ENCODE measurements at places on chromosomes 6 and 20.

- no peak for DNase-seq
Observed at GRCh38 chr6:166671434-166672081, 44.5 kb upstream of the RPS6KA2 start.

DNA sequence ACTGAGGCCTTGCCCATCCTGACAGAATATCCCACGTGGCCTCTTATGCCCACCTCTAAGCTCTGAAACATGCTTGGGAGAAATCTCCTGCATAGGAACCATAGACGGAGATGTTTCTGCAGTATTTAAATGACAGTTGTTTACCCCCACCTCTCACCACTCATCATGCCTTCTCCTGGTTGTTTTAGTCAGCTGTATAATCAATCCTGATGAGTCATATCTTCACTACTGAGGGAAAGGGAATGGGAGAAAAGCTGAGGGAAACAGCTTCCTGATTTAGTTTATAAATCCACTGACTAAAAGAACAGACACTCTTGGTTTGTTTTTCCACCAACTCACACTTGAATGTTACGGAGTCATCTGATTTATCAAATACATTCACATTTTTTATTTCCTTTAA is 113.2 kb upstream of the TENT5A start:
- no peak for DNase-seq

DNA sequence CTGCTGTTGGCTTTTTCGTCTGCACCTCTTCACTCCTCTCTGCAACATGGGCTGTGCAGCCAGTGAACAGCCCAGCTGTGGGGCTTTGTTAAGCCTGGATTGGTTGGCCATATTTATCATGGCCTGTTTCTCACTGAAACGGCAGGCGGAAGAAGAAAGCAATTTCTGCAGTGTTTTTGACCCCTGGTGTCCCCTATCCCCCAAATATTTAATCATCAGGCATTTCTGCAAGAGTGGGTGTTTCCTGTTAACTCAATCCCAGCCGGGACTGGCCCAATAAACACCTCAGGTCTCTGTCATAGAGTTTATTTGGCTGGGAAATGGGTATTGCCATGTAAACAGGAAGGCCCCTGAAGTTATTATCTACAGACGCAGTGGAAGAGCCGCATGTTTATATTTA is 174.8 kb upstream of the SUPT3H start:
- no peak for DNase-seq

DNA sequence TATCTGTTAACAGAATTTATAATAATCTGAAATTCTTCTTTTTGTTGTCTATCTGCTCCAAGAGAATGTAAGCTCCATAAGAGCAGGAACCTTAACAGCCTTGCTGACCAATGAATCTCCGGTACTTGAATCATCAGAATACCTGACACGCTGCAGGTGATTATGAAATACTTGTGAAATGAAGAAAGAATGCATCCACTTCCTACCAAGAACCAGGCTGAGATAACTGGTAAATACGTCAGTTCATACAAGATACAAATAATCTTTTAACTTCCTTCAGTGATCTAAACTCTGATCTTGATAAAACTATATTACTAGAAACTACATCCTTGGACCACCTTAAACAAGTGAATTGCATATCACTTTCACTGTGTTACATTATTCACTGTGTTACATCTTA is 116.2 kb downstream of the MAP3K5 start:
- no peak for DNase-seq

GRCh38 chr6:166615059-166615770 is 11.8 kb downstream of the RPS6KA2 start:
- DNase-seq: no peak

DNA sequence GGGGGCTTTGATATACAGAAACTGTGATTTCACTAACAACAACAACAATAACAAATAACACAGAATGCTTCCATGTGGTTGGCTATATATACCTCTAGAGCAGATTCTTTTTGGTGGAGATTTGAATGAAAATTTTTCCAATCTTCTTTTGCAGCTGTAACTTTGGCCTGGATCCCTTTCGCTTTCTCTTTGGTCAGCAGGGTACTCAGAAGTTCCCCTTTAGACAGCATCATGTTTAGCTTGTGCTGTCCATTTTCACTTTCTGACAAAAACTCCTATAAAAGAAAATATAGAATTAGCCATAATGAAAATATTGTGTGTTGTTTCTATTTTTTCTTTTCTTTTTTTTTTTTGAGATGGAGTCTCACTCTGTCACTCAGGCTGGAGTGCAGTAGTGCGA is 264.2 kb downstream of the SYNE1 start:
- DNase-seq: no peak

GRCh38 chr6:47788498-47788884 is 6.7 kb downstream of the OPN5 start:
- no peak for DNase-seq

- DNase-seq: no peak
Observed at GRCh38 chr6:144190080-144190479, 39.8 kb downstream of the STX11 start.

- no peak for DNase-seq
Observed at GRCh38 chr20:17838921-17839320, 129.7 kb downstream of the SNX5 start.

DNA sequence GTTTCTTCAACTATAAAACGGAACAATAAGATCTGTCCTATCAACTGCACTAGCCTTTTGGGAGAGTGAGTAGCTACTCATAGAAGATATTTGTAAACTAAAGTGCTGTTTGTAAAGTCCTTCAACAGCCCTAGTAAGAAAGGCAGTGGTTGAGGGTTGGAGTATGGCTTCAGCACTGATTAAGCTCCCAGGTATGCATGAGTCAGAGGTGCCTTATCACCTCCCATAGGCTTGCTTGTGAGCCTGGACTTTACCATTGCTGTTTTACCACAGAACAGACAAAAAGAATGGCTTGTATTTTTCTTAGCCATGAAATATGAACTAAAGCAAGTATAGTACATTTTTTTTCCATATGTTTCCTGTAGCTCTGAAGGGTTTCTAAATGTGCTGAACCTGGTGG is 44.1 kb downstream of the SAMD3 start:
- no peak for DNase-seq

- no peak for DNase-seq
Observed at GRCh38 chr6:170542031-170542719, 10.9 kb downstream of the PSMB1 start.

Measured in stimulated activated CD8-positive, alpha-beta memory T cell treated with anti-CD3 and anti-CD28 coated beads, Interleukin-4, amount 100 ng/mL, for 4 hours (primary cell).